ENCODE measurements at places on chromosomes 13 and 19.

- DNase-seq = no peak
Measured at GRCh38 chr13:92560883-92561282, 665.7 kb upstream of the GPC6 start.

DNA sequence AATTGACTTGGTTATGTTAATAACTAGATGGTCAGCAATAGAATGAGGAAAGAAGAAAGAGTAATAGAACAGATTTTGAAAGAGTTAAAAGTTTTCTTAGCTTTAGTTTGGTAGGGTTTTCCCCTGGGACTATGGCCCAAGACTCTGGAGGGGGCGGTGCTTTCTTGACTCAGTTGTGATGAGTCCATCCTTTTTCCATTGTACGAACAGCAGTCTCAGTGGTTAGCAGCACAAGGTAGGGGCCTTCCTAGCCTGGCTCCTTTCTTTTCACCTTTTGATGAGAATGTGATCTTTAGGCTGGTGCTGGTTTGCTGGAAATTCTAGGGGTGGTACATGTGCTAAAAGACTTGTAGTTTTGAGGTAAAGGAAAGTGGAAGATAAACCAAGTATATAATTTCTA is 38.8 kb downstream of the ZNF506 start:
- no peak for DNase-seq

- DNase-seq = no peak
Measured at GRCh38 chr19:40721936-40722661, 5.2 kb downstream of the ITPKC start.

GRCh38 chr13:109101550-109102144 is 472.2 kb downstream of the MYO16 start:
- no peak for DNase-seq

- no peak for DNase-seq
Measured at GRCh38 chr13:113926301-113926761, 47.5 kb downstream of the C13orf46 start.

DNA sequence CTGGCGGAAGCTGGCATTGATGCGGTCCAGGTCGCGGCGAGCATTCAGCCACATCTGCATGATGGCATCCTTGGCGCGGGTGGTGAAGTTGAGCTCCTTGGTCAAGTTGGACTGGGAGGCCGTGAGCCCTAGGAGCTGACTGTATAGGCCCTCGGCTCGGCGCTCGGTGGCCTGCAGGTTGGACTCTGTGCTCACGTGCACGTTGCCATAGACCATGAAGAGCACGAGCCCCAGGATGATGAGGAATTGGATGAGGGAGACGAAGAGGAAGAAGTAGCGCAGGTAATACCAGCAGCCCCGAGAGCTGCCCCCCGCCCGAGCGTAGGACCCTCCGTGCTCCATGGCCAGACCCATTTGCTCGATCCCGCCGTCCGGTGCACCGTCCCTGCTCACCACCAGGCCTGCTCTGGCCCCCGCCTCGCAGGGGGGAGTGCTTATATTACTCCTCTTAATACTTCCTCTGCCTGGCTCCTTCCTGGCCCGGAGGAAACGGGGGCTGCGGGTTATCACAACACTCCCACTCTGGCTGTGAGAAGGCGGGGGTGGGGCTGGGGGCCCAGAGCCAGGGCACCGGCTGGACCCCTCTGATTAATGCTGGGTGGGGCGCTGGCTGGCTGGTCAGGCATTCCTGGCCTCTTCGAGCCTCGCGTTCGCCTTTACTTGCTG is at the start of gene PLVAP:
PLVAP (minus strand) TSS at position 408 of the 666 bp plus-strand sequence; CDS start at position 354, 54 bp downstream.
- DNase-seq = no peak

- no peak for DNase-seq
Measured at GRCh38 chr13:107365466-107366215, 797.7 kb upstream of the ARGLU1 start.

DNA sequence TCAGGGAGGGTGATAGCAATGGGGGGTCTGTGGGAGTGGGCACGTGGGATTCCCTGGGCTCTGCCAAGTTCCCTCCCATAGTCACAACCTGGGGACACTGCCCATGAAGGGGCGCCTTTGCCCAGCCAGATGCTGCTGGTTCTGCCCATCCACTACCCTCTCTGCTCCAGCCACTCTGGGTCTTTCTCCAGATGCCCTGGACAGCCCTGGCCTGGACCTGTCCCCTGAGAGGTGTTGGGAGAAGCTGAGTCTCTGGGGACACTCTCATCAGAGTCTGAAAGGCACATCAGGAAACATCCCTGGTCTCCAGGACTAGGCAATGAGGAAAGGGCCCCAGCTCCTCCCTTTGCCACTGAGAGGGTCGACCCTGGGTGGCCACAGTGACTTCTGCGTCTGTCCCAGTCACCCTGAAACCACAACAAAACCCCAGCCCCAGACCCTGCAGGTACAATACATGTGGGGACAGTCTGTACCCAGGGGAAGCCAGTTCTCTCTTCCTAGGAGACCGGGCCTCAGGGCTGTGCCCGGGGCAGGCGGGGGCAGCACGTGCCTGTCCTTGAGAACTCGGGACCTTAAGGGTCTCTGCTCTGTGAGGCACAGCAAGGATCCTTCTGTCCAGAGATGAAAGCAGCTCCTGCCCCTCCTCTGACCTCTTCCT is 9.3 kb upstream of the CEACAM7 start:
- DNase-seq = no peak

- no peak for DNase-seq
Measured at GRCh38 chr19:33000510-33000909, 28.5 kb downstream of the FAAP24 start.

- DNase-seq = no peak
Measured at GRCh38 chr19:38367041-38367440, 7.3 kb upstream of the PSMD8 start.

- DNase-seq = no peak
Measured at GRCh38 chr13:51599444-51600176, 15.3 kb downstream of the WDFY2 start.
